ENCODE measurements at places on chromosomes 13 and 19. TPM values are rescaled to one million over a fixed set of nuclear protein-coding genes. Genes with fewer than 3 reads are reported as not detected.

- no peak for DNase-seq
Measured at GRCh38 chr19:46466536-46467196, 4.7 kb downstream of the PNMA8A start.

GRCh38 chr19:53158119-53158656, 665 bp downstream of the ZNF347 start:
- peak; percentile 20 for DNase-seq

GRCh38 chr13:100710176-100710575, 35.6 kb upstream of the TMTC4 start:
- no peak for DNase-seq

DNA sequence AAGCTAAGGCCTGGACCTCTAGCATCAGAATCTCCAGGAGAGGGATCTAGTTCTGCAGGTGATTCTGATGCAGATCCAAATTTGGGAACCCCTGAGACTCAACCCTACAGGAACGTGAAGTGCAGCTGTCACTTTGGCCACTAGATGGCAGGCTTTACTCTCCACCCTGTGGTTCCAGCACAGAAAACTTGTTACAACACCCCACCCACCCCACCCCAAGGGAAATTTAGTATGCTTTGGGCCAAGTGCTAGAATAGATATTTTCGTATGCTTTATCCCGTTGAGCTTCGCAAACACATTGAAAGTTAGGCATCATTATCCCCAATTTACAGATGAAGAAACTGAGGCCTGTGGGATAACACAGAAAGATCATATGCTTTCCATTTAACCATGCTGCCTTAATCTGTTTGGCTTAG, 232.0 kb downstream of the B3GLCT start:
- no peak for DNase-seq

The SLC27A1 gene
- 10.2 TPM for total RNA-seq

DNA sequence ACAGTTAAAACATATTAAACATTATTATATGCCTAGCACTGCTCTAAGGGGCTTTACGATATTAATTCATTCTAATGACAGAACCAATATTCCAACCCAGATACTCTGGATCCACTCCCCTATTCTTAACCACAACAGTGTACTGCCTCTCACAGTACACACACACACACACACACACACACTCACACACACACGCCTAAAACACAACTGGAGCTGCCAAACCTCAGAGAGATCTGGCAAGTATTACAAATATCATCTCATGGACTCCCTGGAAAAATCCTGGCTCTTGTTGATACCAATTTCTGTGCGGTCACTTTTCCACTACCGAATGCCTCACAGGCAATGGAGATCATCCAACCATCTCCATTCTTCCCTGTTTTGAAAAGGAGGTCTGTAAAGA, 1.3 kb downstream of the ZNF780A start:
- no peak for DNase-seq

DNA sequence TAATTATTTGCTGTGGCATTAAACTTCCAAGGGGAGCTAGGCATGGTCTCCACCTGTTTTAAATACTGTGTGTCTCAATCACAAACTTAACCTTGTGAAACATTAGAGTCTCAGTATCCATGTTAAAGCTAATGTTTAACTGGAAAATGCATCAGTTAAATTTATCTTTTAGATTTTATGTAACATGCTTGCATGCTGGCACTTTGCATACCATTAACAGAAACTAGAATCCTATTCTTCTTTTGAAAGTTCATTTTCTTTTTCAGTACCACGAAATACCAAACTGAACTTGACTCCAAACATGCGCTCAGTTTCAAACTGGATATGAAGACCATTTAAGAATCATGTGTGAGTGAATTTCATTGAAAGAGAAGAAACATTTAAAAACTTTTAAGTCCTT, 328.9 kb upstream of the SLC10A2 start:
- DNase-seq = no peak

GRCh38 chr19:46447006-46447405, 18.3 kb upstream of the PNMA8C start:
- DNase-seq = no peak

GRCh38 chr13:110447801-110448200, 113.7 kb downstream of the RAB20 start:
- no peak for DNase-seq

- no peak for DNase-seq
Measured at GRCh38 chr13:113982296-113982661, 8.4 kb upstream of the C13orf46 start.

The RFPL4A gene
- 0.94 TPM for total RNA-seq

The TTYH1 gene
- total RNA-seq = not detected

GRCh38 chr19:460877-461720, at the start of gene SHC2:
TSS of gene SHC2 (minus strand) at chr19:461033. CDS start at chr19:460996, 37 bp downstream.
- DNase-seq = no peak

DNA sequence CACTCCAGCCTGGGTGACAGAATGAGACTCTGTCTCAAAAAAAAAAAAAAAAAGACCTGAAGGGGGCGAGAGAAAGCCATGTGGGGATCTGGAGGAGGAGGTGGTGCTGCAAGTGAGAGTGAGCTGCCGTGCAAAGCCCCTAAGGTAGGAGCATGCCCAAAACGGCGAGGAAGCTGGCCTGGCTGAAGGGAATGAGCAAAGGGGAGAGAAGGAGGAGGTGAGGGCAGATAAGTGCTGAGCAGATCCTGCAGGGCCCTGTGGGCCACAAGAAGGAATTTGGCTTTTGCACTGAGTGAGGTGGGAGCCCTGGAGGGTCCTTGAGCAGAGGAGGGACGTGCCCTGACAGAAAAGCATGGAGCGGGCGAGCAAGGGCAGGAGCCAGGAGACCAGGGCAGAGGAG, 19.4 kb upstream of the ADGRE5 start:
- DNase-seq = no peak

The ZNF439 gene
- total RNA-seq = 30.5 TPM

DNA sequence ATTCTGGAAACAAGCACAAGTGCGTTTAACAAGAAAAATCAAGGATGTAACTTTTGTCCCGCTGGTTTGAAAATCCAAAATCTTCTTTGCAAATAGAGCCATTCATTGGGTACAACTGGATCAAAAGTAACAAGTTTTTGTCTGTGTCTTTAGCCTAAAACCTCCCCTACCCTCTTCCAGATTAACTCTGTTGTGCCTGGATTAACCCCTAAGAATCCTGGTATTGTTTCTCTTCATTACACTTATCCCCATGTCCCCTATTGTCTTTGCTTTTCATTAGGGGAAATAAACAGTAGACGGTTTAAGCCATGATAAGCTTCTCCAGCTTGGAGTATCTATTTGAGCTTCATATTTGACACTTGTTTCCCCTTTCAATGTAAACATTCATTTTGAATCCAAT, 242.1 kb upstream of the ARGLU1 start:
- no peak for DNase-seq

GRCh38 chr13:24931450-24932251, 164.3 kb upstream of the PABPC3 start:
- DNase-seq = no peak

DNA sequence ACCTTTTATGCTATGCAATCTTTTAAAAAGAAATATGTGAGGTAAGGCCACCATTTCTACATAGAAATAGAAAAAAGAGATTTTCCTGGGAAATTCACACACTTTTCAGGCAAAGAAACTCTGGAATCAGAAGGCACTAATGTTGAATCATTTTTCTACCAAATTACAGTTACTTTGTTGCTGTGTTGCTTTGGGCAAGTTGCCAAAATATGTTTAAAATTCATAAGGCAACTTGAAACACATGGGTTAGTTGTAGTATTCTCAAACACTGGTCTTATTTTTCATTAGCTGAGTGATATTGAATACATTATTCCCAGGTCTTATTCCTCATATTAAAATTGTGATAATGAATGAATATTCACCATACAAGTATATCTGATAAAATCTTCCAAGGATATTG, 195.0 kb upstream of the SLITRK1 start:
- no peak for DNase-seq

- DNase-seq = peak; percentile 78
Measured at GRCh38 chr19:13212759-13213330, 62.6 kb downstream of the IER2 start.

The SPIB gene
- total RNA-seq = 20.3 TPM

The IL4I1 gene
- not detected for total RNA-seq

The LGALS7B gene
- total RNA-seq = not detected

The ICAM3 gene
- total RNA-seq = 11.0 TPM

GRCh38 chr13:111926501-111927180, 140.3 kb upstream of the SOX1 start:
- no peak for DNase-seq

- DNase-seq = no peak
Measured at GRCh38 chr13:98781045-98781444, 28.6 kb upstream of the SLC15A1 start.

DNA sequence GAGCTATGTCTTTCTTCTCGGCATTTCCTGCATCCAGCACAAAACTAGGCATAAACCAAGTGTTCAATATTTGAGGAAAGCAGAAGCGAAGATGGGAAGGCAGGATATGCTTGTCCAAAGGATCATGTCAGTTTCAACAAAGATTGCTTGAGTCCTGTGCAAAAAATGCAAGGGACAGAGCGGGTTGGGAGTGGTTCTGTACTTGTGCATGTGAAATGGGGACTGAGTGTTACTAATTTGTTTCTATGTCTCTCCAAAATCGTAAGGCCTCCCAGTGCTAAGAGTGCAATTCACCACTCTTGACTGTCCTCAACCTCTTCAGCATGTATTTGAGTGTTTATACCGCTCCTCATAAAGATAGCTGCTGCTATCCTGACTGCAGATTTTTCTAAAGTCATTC, 166.2 kb downstream of the DLEU7 start:
- no peak for DNase-seq

- DNase-seq = no peak
Measured at GRCh38 chr19:16791942-16792341, 37.3 kb upstream of the SIN3B start.

- DNase-seq = no peak
Measured at GRCh38 chr19:55091126-55091910, 15.6 kb downstream of the EPS8L1 start.

- no peak for DNase-seq
Measured at GRCh38 chr13:20685092-20685491, 18.4 kb upstream of the IL17D start.

The ZNF426 gene
- total RNA-seq = 14.0 TPM

The ZNF234 gene
- 14.9 TPM for total RNA-seq

- DNase-seq = no peak
Measured at GRCh38 chr19:7257148-7258040, 36.8 kb downstream of the INSR start.

The TRPC4 gene
- not detected for total RNA-seq

Data from Peyer's patch (tissue), 4 donors.